Fibroblast of villous mesenchyme (primary cell): ENCODE measurements at places on chromosomes 3 and 15. TPM values are rescaled to one million over a fixed set of nuclear protein-coding genes. Genes with fewer than 3 reads are reported as not detected.

Gene C2CD4A
- total RNA-seq: not detected in 2 replicates

Gene VGLL3
- total RNA-seq: 102 and 223 TPM in 2 replicates

Gene CHRNA5
- 0.64 and 2.2 TPM in 2 replicates for total RNA-seq

Gene MYRIP
- total RNA-seq: not detected in 2 replicates

Gene KCNMB2
- total RNA-seq: under 0.01 TPM in 1 of 2 replicates, not detected in the other

Gene GNAT1
- total RNA-seq: not detected in 2 replicates

Gene PSTPIP1
- not detected in 2 replicates for total RNA-seq

Gene WDR93
- total RNA-seq: under 0.01 TPM in 1 of 2 replicates, not detected in the other

Gene RAB11A
- total RNA-seq: 50.3 and 51.0 TPM in 2 replicates

Gene RTF1
- total RNA-seq: 30.0 and 37.1 TPM in 2 replicates

Gene CHL1
- total RNA-seq: not detected in 2 replicates

Gene CFAP92
- total RNA-seq: under 0.01 TPM in 1 of 2 replicates, not detected in the other

Gene ZCWPW2
- total RNA-seq: 0.43 and 0.64 TPM in 2 replicates
